ENCODE measurements at places on chromosomes 7 and 10. TPM values are rescaled to one million over a fixed set of nuclear protein-coding genes. Genes with fewer than 3 reads are reported as not detected.

The MYOZ1 gene
- not detected for total RNA-seq

The TMEM72 gene
- total RNA-seq = not detected

The ZCCHC24 gene
- 1.3 TPM for total RNA-seq

The KEL gene
- total RNA-seq = 0.25 TPM

The FXYD4 gene
- not detected for total RNA-seq

The FANK1 gene
- total RNA-seq = 0.25 TPM

The HTRA1 gene
- total RNA-seq = not detected

The CC2D2B gene
- total RNA-seq = not detected

The EN2 gene
- total RNA-seq = not detected

The SLC26A3 gene
- not detected for total RNA-seq

The PON3 gene
- not detected for total RNA-seq

The CYP2E1 gene
- total RNA-seq = not detected

The ZSCAN21 gene
- total RNA-seq = 9.6 TPM

The RPS24 gene
- total RNA-seq = 1,848 TPM

The PLCE1 gene
- total RNA-seq = 0.02 TPM

The PPP1R3A gene
- total RNA-seq = not detected
